Hematopoietic multipotent progenitor cell treated with erythropoietin and hydrocortisone succinate and interleukin-3 and kit ligand, for 6 days (in vitro differentiated cells): ENCODE measurements at places on chromosomes 12 and 14.

GRCh38 chr14:37048666-37049071 is 123.7 kb downstream of the SLC25A21 start:
- no peak for DNase-seq

DNA sequence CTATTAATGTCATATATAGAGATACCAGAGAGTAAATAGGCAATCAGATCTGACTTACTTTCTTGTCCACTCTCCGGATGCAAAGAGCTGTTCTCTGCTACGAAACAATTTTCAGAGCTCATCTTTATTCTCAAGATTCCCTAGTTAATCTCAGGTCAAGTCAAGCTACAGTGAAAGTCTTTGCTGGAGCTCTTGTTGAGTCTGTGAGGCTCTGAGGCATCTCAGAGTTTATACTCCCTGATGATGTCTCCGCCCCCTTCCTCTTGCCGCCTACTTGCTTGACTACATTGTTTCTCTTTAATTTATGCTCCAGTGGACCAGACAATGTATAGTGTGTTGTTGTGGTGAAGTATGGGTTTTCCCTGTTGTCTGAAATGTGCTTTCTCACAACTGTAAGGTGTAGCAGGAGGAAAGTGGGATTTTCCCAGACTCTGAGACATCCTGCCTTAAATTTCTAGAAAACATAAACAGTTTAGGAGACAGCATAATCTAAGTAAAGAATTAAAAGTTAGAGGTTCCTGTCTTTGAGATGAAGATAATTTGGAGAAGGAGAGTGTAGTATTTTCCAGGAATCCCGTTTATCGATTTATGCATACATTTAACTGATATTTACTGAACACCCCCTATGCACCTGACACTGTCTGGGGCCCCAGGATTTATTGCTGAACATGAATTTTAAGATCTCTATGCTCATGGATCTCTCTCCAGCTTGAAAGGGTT is at the start of gene CD69:
Gene CD69, minus strand, starts transcription at position 203 of the 720 bp plus-strand sequence. Its CDS starts 81 bp downstream, at position 122.
- peak; percentile 85 for DNase-seq

DNA sequence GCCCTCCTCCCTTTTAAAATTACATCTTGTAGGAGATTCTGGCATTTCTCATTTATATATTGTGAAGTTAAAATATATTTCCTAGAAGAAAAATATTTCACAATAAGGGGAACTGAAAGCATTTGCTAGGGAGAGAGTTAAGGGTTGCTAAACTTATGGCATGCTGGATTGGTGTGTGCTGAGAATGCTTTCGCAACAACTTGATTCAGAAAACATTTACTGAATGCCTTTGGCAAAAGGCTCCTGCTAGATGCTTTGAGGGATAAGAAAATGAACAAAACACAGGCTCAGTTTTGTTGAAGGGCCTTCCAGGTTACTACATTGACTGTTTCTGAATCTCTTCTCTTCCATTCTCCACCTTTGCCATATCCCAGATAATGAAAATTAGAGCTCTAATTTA is 67.5 kb downstream of the DIP2B start:
- DNase-seq = peak; percentile 68

GRCh38 chr12:68899251-68899771 is 33.7 kb downstream of the CPM start:
- DNase-seq = no peak

GRCh38 chr12:52634266-52635056 is 16.1 kb upstream of the KRT73 start:
- DNase-seq = no peak

- DNase-seq = no peak
Observed at GRCh38 chr12:7431993-7432685, 11.8 kb downstream of the CD163L1 start.

GRCh38 chr12:90261283-90261682 is 552.6 kb upstream of the ATP2B1 start:
- no peak for DNase-seq

DNA sequence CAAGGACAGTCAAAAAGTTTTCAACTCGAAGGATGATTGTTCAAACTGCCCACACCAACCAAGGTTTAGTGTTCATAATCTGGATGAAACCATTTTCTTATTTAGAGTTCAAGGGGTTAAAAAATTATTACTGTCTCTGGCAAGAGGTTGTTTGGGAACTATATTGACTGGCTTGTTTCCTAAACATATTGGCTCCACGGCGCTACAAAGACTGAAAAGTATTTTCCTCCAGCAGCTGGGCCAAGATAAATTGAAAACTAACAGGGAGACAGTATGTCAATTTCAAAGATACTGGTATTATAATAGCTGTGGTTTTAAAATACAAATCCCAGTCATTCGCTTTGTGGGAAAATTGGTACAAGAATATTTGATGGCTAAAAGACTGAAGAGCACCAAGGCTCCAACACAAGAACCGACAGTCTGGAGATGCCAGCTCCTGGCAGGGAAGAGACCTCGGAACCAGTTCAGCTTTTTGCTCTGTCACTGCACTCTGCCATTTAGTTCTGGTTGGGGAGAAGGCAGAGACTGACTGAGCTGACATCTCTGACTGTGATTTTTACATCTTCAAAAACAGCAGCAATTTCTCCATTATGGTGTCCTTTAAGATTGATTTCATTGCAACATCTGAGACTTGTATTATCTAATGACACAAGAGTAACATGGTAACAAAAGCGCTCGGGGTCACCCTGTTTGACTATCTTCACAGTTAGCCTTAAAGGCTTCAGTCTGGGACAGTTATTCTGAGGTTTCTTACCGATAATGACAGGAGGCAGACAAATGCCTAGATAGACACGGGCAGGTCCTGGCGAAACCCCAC is 62.0 kb downstream of the ST8SIA1 start:
- DNase-seq = no peak

- DNase-seq = no peak
Observed at GRCh38 chr12:131908092-131909080, 14.0 kb downstream of the ULK1 start.

GRCh38 chr14:97442363-97442762 is 645.2 kb downstream of the VRK1 start:
- DNase-seq = no peak

- DNase-seq = peak; percentile 94
Observed at GRCh38 chr14:67410313-67410712, 1.7 kb downstream of the PLEK2 start.

GRCh38 chr12:22409377-22410164 is 75.1 kb upstream of the ST8SIA1 start:
- no peak for DNase-seq

DNA sequence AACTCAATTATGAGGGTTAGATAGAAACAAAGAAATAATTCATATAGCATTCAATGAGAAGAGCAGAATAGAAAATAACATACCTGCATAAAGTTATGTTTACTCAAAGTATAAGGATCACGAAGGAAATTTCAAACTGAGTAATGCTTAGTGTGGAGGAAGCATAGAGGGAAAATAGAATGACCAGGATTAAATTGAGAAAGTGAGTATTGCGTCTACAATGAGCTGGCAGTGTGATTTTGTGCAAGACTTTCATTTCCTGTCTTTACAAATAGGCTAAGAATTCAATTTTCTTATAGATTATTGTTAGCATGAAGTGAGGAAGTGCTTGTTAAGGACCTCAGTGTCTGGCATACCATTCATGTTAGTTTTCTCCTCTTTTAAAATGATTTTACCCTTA is 12.0 kb downstream of the ADGRD1 start:
- DNase-seq = no peak

DNA sequence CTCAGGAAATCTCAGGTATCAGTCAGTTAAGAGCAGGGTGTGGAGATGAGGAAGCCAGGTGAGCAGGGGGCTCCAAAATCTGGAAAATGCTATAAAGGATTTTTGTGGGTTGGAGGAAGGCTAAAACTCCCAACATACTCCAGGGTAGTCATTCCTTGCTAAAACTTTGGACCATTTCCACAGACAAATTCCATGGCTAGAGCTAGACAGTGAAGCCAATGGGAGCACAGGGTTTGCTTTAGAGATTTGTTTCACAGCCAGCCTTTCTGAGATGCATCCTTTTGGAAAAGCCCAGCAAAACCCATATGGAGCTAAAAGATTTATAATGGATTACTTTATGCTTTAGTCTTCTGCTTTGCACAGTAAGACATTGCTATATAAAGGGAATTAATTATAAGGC is 146.5 kb downstream of the SAMD4A start:
- no peak for DNase-seq

DNA sequence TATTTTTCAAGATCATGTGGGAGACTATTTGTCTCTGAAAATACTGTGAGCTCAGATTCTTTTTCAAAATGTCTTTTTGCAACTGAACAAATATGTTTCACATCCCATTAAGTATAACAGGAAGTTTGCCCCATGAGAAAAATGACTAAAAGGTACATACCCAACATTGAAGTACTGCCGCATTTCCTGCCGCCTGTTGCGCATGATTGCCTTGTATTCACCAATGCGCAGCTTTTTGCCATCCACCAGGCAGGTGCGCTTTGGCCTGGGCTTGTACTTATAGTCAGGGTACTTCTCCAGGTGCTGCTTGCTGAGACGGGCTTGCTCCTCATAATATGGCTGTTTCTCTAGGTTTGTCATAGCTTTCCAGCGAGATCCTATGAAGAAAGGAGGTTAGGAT is 413.2 kb downstream of the SOX5 start:
- no peak for DNase-seq

- DNase-seq = no peak
Observed at GRCh38 chr12:52280319-52280795, 5.9 kb downstream of the KRT86 start.

DNA sequence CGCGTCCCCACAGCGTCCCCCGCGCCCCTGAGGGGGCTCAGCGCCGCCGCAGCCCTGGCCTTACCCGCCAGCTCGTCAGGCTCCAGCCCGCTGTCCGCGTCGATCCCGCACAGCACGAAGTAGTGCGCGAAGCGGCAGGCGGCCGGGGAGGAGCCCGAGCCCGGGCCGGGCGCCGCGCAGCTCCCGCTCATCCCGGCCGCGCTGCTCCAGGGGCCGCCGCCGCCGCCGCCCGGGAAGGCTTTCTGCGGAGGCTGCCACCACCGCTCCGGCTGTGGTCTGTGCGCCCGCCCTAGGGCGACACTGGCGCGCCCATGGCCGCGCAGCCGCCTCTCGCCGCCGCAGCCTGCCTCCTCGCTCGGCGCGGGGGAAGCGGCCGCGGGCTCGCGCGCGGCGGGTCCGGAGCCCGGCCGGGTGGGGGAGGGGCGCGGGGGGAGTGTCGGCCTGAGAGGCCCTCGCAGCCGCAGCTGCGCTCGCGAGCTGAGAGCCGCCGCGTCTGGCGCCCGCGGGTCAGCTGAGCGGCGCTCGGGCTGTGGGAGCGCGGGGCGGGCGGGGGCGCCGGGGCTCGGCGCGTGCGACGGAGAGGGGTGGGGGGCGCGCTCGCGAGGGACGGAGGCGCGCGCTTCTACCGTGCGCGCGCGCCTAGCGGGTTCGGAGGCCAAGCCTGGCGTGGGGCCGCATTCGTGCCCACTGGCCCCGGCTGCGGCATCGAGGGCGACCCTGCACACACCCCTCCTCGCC is at the start of gene DENND5B:
Gene DENND5B, minus strand, starts transcription at position 495 of the 738 bp plus-strand sequence. Its CDS starts 304 bp downstream, at position 191.
- peak; percentile 67 for DNase-seq
